ENCODE measurements at places on chromosomes 5 and 9.

- no peak for DNase-seq
Measured at GRCh38 chr5:99063737-99064136, 134.9 kb upstream of the CHD1 start.

DNA sequence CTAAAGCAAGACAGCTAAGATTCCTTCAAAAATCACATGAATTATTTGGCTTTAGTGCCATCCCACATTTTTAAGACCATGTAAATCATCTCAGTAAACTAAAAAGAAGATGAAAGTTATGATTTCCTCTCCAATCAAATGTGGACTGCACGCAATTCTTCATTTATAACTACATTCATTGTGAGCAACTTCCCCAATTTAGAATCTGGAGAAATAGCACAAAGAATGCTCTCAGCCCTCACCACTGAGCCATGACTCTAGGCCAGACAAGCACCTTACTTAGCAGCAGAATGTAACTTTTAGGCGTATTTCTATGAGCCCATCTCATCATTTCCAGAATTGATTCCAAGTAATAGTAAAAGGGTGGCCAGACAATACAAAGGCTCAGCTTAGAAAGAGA is 616.6 kb downstream of the TLE1 start:
- no peak for DNase-seq

- no peak for DNase-seq
Measured at GRCh38 chr5:133456933-133457402, 155.4 kb downstream of the FSTL4 start.

GRCh38 chr5:10310066-10310779 is 2.5 kb upstream of the CMBL start:
- no peak for DNase-seq

- no peak for DNase-seq
Measured at GRCh38 chr5:136776022-136776927, 410.9 kb upstream of the TRPC7 start.

DNA sequence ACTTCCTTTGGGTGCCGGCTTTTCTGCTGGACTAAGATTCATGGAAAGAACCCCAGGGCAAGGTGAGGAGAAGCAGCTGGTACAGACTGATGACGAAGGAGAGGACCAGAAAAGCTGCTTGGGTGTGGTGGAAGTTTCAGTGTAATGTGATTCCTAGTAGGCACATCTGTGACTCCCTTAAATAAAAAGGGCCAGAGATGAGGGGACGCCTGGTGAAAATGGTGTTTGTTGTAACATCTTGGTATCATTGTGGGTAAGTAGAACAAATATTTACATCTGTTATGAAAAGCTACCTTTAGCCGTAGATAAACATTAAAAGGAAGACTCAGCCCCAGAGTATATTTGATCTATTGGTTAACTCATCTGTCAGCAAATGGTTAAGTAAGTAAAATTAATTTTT is 33.8 kb downstream of the OTULINL start:
- DNase-seq, result no peak

GRCh38 chr5:114332925-114333324 is 28.9 kb upstream of the KCNN2 start:
- DNase-seq, result no peak

DNA sequence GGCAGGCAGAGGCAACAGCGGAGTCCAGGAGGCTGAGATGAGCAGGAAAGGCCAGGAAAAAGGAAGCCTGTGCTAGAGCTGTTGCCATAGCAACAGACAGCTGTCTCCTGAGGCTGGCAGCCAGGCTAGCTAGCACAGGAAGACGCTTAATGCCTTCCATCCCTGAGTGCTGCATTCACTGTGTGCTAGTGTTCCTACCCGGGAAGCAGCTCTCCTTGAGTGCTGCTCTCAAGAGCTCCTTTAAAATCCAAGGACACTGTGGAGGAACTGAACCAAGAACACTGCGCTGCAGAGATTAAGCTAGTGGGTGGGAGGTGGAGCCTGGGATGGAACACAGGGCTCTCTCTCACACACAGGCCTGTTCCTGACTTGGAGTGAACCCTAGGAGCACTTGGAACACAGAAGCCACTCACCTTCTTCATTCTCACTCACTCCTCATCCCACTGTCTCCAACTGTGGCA is 53.5 kb upstream of the IL7R start:
- no peak for DNase-seq

- DNase-seq, result no peak
Measured at GRCh38 chr9:8648271-8648845, 848.8 kb upstream of the DMAC1 start.

Data from stimulated activated CD4-positive, alpha-beta T cell treated with anti-CD3 and anti-CD28 coated beads, TNF-alpha, amount 100 ng/mL, for 24 hours (primary cell).